ENCODE measurements at places on chromosomes 5 and 9.

DNA sequence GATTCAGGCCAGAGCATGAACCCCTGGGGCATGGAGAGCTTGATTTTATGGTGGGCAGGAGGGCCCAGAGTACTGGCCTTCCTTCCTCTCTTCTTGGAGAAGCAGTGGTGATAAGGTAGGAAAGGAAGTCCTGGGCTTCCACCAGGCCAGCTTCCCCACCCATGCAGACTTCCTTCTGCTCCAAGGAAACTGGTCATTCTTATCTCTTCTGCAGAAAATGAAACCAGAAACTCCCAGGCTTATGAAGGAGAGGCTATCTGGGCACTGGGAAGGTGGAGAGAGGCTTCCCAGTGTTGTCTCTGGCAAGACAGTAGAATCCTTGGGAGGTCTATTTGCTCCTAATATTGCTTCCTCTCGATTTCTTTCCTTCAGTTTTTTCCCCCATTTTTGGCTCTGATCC, 110.5 kb upstream of the EQTN start:
- DNase-seq = no peak

DNA sequence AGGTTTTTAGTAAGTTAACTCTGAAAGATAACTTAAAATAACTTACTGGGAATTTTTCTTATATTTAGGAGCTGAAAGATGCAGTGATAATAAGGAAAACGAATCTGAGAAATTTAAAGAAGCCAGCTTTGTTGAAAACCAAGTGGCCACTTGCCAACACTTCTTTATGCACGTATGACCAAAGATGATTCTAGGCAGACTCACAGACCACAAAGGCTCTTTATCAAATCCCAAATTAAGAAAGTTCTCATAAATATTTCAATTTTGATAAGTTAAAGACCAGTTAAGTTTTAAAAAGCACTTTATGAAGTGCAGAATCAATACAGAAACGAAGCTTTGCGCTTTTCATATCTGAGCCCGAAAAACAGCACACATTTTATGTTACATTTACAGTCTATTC, 1.5 kb downstream of the AFF4 start:
- no peak for DNase-seq

- no peak for DNase-seq
These were observed 21.9 kb downstream of the ZDHHC21 start for GRCh38 chr9:14671377-14671776.

GRCh38 chr5:107247427-107247826, 423.3 kb downstream of the EFNA5 start:
- no peak for DNase-seq

GRCh38 chr9:107404161-107404560, 85.4 kb downstream of the KLF4 start:
- no peak for DNase-seq

GRCh38 chr5:104599726-104600125, 1037.1 kb upstream of the NUDT12 start:
- DNase-seq = no peak

GRCh38 chr9:131733541-131734061, 6.3 kb downstream of the RAPGEF1 start:
- DNase-seq = peak; percentile 94

GRCh38 chr9:112112519-112112918, 62.6 kb downstream of the SUSD1 start:
- no peak for DNase-seq

GRCh38 chr5:179914032-179914755, 6.5 kb upstream of the TBC1D9B start:
- no peak for DNase-seq

- DNase-seq = no peak
These were observed 5.7 kb upstream of the DOCK2 start for GRCh38 chr5:169631360-169631759.

DNA sequence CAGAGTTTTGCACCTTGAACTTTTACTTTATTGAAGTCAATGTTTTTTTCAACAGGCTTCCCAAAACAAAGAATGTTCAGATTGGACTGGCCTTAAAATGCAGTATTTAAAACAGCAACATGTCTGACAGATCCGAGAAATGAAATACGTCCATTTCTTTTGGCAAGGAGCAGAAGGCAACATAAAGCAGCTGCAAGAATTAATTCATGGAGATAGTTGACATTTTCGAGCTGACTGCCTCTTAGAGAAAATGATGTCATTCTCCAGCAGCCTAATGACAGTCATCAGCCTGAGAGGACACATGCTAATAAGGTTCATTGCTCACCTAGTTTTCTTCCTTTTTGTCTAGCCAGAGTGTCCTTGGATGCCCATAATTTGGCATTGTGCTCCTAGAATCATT, 232.2 kb upstream of the SEMA6A start:
- DNase-seq = no peak

- DNase-seq = no peak
These were observed 96.5 kb downstream of the PRRT1B start for GRCh38 chr9:131641618-131642495.

GRCh38 chr5:112413611-112414010, 5.5 kb downstream of the EPB41L4A start:
- no peak for DNase-seq

- DNase-seq = no peak
These were observed 57.3 kb upstream of the CPLX2 start for GRCh38 chr5:175813943-175814630.

DNA sequence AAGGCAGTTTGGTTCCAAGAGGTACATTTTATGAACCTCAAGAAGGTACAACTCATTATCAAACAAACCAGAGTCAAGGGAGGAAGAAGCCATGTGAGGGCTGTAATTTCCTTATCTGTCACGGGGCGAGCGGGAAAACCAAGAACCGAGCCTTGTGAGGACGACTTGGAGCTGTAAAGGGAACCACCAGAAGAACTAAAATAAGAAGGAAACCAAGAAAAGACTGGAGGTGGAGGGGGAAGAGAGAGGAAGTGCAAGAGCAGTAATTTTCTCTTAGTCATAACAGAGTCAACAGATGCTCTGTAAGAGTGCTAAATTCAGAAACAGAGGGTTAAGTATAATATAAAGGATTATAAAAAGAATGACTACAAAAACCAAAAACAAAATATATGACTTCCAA, 127.1 kb downstream of the DIRAS2 start:
- no peak for DNase-seq

DNA sequence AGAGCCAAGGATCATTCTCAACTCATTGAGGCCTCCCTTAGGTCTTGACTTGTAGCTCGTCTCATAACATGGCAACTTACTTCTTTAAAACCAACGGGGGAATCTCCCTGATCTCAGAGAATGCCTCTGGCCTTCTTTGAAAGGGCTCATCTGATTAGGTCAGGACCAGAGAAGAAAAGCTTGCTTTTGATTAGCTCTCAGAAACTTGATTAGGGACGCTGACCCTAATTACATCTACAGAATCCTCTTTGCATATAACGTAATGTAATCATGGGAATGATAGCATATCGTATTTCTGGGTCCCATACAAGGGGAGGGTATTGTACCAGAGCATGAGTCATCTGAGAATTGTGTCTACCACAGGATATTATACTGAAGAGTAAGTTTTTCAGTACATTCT, 125.1 kb upstream of the SH3GL2 start:
- DNase-seq = no peak

DNA sequence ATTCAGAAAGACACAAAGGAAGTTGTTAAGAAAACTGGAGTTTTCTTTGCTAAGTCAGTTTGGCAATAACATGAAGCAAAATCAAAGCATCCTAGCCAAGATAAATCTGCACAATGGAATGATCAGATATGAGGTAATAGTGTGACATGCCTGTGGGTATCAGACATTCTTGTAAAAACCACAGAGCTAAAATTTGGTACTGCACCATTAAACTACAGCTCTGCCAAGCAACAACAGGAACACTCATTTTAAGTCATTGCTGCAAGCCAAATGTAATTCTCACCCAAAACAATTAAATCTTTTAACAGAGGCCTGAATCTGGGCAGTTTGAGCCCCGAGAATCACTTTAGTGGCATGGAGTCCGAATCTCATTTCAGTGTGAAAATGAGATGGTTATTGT, 96.6 kb downstream of the VCAN start:
- peak; percentile 67 for DNase-seq

GRCh38 chr9:108680946-108681345, 174.8 kb downstream of the ACTL7B start:
- no peak for DNase-seq

DNA sequence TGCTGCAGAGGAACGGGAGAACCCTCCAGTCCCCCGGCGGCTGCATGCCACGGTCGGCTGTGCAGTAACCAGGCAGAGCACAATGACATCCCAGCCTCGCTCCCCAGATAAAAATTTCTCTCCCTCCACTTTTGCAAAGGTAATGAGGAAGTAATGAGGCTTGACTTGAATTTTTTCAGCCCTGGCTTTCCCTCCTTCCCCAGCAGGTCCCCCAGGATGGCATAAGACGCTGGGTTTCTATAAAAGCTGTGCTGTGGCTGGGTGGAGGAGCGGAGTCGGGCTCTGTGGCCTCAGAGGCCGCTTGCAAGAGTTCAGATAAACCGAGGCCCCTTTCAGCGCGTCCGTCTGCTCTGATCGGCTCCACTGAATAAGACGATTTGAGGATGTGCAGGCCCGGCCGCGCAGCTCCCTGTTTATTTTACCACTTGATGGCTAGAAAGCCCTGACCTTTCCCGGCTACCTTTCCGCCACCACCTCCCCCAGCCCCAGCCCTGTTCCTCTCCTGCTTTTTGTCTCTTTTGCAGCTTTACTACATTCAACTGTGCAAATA, 351.9 kb upstream of the IRX2 start:
- DNase-seq = no peak

DNA sequence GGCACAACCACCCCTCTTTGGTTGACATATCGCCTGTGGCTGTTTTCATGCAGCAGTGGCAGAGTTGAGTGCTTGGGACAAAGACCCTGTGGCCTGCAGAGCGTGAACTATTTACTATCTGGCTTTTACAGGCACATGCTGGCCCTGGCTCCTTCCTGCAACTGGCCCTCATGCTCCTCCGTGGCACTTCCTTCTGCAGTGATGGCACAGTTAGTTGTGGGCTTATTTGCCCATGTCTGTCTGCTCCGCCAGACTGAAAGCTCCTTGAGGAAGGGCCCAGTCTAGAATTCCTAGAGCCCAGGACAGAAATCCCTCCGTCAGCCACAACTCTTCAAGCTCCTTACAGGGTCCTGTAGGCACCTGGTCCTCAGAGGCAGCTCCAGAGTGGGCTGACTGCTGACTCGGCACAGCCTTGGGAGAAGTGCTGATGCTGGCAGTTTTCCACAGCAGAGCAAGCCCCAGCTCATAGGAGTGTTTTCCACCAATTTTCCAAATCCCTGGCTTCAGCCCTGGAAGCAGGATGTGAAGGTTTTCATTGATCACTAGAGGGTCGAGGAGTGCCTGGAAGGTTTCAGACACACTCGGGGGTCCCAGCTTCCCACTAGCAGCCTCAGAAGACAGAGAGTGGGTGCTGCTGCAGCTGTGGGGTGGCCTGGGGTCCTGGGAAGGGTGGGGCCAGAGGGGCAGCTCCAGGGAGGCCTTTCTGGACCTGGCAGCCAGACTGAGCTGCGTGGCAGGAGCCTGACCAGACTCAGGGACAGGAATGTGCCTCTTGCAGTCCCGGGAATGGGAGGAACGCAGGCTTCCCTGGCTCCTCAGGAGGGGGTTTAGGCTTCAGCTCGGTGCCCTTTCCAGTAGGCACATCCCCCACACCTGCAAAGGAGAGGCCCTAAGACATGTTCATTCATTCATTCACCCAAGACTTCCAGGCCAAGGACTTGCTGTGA, 56.5 kb upstream of the ANGPTL2 start:
- no peak for DNase-seq

- DNase-seq = no peak
These were observed 2.3 kb downstream of the ANXA2R start for GRCh38 chr5:43037636-43038495.

GRCh38 chr5:131206772-131207171, 36.0 kb downstream of the LYRM7 start:
- DNase-seq = no peak

DNA sequence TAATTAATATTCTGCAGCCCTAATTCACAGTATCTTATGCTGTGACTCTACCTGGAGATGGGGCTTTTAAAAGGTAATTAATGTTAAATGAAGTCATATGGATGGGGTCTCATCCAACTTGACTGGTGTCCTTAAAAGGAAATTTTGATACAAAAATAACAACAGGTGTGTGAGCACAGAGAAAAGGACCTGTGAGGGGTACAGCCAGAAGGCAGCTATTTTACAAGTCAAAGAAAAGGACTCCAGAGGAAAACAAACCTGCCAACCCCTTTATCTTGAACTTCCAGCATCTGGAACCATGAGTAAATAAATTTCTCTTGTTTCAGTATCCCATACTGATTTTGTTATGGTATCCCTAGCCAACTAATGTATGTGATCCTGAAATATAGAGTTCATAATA, 250.3 kb downstream of the TMEM232 start:
- DNase-seq = no peak

DNA sequence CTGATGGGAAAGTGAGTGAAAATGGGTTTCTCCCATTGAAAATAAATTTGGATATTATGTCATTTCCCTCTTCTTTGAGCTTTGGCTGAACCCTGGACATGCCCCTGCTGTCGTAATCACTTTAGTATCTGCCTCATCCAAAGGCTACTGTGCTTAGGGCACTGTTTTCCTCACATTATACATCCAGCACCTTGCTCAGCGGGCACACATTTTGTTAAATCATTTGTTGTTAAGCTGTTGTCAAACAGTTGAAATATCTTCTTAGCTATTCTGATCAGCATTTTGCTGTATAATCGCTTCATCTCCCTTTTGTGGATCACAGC, 352.7 kb upstream of the CD180 start:
- no peak for DNase-seq

- no peak for DNase-seq
These were observed 163.1 kb downstream of the PAX5 start for GRCh38 chr9:36870960-36871359.

GRCh38 chr9:33162721-33163311, 4.3 kb downstream of the B4GALT1 start:
- DNase-seq = no peak

- no peak for DNase-seq
These were observed 124.0 kb downstream of the CETN3 start for GRCh38 chr5:90285581-90285980.

DNA sequence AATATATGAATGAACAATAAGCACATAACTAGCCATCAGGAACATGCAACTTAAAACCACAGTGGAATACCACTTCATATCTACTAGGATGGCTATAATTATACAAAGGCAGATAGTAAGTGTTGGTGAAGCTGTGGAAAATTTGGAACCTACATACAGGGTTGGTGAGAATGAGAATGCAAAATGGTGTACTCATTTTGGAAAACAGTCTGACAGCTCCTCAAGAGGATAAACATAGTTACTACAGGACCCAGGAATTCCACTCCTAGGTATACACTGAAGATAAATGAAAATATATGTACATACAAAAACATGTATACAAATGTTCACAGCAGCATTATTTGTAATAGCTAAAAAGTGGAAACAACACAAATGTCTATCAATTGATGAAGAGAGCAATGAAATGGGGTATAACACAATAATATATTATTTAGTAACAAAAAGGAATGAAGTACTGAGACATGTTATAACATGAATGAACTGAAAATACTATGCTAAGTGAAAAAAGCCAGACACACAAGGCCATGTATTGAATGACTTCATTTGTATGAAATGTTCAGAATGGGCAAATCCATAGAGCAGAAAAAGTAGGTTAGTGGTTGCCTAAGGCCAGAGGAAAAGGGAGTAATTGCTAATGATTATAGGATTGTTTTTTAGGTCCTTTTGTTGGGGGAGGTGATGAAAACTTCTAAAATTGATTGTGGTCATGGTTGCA, 31.2 kb upstream of the CDK5RAP2 start:
- peak; percentile 10 for DNase-seq

- DNase-seq = no peak
These were observed 7.7 kb upstream of the HAVCR2 start for GRCh38 chr5:157116483-157116954.

Data from epithelial cell of proximal tubule (primary cell).